ENCODE measurements at places on chromosomes 16 and 17.
A peak's percentile ranks its signal among the peaks of the same experiment; 100 is the strongest.

- no peak for DNase-seq
These were observed 11.1 kb upstream of the ALDOA start for GRCh38 chr16:30054451-30054850.

DNA sequence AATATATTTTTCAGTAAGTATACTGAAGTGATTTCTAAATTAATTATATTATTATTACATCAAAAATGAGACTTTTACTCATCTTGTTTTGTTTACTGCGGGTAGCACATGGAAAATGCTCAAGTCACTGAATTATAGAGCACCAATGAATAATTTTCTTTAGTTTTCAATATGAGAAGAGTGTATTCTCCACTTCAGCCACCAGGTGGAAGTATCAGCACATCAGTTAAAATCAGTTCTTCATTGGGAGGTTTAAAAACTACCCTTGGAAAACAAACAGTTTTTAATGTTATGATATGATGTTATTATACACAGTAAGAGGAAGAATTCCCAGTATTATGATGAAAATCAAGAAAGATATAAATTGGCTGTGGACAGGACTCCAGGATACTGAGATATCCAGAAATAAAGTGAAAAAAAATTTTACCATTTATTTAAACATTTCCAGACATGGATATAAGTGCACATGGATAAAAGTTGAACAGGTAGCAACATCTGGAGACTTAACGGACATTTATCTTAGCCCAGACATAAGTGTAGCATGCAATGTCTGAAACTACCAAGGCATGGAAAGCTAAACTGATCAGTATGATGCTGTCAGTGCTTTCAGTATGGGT lies 467.3 kb downstream of the KCNJ2 start:
- DNase-seq = no peak

DNA sequence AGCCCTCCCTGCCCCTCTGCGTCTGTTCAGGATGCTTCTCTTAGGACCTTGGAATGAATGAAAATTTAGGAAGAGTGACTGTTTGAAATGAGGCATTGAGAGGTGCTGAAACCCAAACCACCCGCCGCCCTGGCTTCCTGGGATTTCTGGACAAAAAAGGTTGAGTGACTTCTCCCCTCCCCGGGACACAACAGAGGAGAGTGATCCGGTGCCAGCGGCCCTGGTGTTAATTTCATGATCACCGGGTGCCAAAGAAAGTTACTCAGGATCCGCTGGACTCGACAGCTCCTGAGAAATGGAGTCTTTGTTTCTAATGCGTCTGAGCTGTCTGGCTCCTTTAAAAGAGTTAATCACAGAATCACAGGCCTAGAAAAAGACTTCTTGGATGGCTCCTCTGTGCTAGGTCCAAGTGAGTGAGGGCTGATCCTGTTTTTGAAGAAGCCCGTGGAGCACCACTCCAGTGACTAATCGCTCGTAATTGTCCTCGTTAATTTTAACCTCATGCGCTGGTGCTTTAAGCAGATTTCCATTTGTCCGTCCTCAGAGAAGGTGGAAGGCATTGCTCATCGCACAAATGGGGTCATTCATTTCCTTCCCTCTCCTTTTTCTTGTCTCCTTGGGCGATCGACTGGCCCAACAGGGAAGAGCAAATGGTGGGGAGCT lies 144.4 kb upstream of the ZFHX3 start:
- DNase-seq = no peak

DNA sequence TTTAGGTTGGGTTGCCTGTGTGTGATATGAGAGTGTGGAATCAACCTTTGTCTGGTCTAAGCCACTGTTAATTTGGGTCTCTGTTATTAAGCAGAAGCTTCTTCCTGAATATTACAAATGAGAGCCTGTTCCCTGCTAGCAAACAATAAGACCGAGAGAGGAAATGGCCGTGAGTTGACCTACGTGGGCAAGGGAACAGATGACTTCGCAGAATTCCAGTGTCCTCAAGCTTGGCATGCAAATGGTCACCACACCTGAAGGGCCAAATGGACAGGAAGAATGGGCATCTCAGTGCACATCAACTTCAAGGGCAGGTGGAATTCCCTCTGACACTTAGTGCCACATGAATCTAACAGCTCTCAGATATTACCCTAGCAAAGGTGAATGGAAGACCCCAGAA lies 250.8 kb upstream of the FOXF1 start:
- no peak for DNase-seq

DNA sequence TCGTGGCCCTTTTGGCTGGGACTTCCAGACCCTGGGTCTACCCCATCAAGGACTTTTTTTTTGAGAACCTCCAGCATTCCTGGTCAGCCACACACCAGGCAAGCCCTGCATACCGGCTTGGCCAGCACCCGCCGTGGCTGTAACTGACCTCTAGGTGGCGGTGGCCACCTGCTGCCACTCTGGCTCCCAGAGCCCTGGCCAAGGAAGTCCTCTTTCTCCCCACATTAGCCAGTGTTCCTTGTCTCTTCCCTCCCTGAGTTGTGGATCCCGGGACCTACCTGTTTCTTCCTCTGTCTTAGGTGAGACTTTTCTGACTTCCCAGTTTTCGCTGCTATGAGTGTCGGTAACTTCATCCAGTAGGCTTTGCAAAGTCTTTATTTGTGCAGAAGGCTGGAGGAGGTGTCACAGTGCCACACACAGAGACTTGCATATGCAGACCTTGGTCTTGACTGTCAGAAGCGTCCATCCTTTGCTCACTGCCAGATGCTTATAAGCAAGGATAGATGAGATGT lies 348.3 kb downstream of the CPPED1 start:
- DNase-seq = no peak

DNA sequence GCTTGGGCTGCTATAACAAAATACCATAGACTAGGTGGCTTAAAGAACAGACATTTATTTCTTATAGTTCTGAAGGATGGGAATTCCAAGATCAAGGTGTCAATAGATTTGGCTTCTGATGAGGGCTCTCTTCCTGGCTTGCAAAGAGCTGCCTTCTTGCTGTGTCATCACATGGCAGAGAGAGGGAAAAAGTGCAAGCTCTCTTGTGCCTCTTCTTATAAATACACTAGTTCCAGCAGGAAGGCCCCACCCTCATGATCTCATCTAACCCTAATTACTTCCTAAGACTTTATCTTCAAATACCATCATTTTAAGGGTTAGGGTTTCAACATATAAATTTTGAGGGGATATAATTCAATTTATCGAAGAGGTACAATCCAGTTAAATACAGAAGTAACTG lies 30.6 kb downstream of the ABCA9 start:
- no peak for DNase-seq

DNA sequence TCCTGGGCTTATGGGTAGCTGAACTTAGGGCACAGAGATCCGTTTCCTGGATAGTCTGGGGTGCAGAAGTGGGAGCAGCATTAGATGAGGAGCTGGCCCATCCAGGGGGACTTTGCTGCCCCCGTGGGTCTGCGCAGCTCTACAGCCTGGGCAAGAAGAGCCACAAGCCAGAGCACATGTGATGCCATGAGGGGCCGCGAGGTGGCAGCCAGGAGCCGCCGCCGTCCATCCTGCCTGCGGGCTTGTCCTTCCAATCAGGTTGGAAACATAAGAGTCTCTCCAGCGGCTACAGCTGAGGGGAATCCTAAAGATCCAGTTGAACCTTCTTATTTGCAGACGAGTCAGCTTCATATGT lies 21.9 kb downstream of the C1QTNF1 start:
- peak; percentile 90 for DNase-seq

DNA sequence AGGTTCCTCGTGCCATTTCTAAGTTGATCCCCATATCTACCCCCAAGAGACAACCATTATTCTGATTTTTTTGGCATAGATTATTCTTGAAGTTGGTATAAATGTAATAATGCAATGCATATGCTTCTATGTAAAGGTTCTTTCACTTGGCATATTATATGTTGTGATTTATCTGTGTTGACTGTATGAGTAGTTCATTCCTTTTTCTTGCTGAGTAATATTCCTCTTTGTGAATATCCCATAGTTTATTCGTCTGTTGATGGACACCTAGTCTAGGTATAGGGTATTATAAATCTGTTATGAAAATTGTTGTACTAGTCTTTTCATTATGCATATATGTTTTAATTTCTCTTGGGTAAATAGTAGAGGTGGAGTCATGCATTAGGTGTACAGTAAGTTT lies 36.6 kb downstream of the TANC2 start:
- DNase-seq = no peak

GRCh38 chr17:79126139-79126538 lies 51.5 kb downstream of the ENGASE start:
- DNase-seq = no peak

DNA sequence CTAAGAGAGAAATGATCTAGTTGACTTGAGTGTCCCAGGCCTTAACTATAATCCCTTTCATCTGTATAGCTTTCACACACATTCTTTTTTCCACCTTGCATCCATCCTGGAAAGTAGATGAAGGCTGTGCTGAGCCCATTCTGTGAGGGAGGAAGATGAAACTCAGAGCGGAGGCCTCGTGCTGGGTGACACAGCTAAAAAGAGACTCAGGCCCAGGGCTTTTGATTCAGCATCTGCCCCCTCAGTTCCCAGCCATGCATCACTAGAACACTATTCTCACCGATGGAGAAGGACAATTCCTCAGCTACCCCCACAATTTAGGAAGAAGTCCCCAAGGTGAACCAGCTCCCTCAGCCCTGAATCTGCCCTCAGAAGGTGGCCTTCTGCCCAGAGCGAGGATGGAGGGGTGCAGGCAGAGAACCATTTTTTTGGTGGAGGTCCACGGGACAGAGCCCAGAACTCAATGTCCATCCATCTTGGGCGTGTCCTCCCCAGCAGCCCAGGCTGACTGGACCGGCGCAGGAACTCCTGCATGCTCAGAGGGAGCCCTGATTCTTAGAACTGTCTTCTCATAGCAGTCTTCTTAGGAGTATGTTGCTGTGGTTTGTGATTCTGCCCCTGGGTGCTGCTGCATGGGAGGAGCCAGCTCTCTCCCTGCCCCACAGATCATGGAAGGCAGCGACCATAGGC lies 5.8 kb upstream of the MYCBPAP start:
- DNase-seq = no peak

DNA sequence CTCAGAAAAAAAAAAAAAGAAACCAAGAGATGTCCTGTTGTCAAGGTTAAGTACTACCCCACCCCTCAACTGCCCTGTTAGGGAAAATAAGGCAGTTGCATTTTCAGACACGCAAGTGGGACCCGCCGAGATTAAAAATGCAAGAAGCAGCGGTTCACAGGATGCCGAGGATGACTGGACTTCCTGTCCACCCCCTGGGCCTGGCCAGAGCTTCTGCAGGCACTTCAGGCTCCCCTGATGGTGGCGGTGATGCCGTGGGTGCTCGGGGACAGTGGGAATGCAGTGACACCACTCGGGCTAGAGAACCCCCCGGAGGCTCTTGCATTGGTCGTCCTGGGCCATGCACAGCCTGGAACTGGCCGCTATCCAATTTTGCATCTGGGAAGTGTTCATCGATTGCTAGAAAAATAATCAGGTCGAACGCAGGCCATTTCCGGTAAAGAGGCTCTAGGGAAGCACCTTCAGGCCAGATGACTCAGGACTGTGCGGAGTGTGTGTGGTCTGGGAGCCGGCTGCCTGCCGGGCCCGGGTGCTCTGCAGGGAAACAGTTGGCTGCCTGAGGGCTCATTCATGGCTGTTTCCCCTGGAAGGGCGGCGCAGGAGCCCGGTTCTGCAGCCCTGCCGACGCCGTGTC lies 13.4 kb upstream of the CRISPLD2 start:
- peak; percentile 81 for DNase-seq

DNA sequence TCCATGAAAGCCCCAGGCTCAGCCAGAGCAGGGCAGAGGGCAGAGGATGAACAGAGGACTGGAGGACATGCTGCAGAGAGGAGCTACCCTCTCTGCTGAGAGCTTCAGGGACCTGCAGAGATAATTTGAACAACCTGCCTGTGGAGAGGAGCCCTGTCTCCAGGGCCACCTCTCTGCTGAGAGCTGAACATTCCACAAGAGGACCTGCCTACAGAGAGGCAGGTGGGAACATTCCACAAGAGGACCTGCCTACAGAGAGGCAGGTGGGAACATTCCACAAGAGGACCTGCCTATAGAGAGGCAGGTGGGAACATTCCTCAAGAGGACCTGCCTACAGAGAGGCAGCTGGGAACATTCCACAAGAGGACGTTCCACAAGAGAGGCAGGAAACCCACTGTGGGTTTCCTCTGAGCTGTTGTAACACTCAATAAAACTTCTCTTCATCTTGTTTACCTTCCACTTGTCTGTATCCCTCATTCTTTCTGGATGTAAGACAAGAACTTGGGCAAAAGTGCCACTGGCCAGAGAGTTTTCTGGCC lies 551.9 kb upstream of the CA10 start:
- no peak for DNase-seq

DNA sequence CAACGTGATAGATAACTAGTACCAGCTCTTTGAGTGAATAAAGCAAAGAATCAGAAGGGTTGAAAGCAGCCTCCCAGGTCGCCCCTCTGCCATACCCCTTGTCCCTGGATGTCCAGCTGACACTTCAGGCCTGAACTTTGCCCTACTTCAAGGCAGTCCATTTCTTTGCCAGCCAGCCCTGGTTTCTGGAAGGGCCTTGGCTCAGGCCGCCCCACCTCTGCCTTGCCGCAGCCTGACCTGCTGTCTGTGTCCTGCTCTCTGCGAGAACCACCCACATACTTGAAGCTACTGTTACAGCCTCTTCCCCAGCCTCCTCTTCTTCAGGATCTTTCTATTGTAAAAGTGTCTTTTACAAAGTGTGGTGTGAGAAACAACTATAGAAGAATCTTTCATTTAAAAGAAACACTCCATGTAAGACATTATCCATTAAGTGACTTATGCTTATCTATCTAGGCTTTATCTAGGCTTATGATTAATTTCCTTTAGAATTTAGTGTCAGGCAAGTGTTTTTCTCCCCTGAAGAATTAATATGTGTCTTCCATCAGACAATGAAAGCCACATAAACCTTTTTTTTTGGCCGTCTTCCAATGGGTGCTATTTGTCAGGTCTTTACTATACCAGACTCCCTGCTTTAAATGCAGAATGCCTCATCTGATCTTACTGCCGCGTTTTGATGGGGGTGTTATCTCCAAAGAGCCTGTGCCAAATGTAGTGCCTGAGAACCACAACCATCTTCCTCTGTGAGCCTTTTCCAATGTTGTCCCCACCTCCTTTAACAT lies 133.9 kb downstream of the SOCS1 start:
- no peak for DNase-seq

DNA sequence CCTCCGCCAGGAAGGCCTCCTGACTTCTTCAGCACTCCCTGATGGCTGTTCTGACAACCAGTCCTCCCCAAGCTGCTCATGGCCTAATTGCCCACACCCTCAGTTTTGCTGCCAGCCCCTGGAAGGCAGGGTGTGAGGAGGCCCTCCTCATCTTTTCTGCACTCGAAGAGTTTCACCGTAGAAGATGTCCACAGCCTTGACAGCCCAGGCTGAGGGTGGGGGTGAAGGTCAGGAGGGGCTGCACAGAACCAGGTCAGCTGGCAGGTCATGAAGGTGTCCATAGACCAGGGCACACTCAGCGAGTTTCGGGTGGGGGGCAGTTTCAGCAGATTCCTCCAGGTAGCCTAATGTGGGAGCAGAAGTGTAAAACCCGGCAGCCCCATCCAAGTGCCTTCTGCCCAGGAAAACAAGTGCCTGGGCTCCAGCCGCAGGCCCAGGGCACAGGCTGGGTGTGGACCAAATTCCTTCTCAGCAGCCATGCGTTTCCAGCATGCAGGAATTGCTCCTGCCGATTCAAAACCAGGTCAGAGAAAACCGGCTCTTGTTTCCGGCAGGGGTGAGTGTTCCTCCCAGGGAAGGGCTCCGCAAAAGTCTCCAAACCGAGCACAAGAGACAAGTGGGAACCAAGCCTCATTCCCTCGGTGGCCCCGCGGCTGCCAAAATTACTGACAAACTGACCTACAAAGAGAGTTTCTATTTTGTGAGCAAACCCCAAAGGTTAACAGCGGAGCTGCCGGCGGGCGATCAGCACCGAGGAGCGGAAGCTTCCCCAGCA lies 228.8 kb downstream of the C16orf78 start:
- DNase-seq = no peak

- peak; percentile 86 for DNase-seq
These were observed 5.0 kb downstream of the CORO6 start for GRCh38 chr17:29617481-29618271.

All from sigmoid colon (tissue), 7 donors.